ENCODE measurements at places on chromosomes 4 and X.
A peak's percentile ranks its signal among the peaks of the same experiment; 100 is the strongest.

DNA sequence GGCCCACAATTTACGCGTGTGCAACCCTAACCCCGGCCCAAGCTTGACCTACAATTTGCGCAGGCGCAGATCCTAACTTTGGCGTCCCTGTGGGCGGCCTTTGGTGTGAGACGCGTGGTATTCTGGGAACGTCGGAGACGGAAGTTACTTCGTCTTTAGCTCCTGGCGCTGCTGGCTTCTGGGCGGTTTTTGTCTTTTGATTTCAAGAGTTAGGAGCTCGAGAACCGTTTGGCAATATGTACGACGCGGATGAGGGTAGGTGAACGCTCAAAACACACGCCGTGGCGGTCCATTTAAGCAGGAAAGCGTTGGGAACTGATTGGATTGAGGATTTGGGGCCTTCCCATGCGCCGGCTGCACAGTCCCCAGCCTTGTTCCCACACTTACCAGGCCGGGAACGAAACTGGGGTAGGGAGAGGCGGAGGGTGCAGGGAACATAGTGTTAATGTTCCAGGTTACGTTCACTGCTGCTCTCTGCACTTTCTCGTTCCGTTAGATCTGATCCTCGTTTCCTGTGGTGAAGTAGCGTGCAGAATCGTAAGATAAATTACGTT lies at the start of gene POLR2B:
Gene POLR2B (plus strand): TSS at position 147 of the 554 bp plus-strand sequence. CDS start 90 bp downstream, at position 237.
- peak; percentile 98 for DNase-seq

DNA sequence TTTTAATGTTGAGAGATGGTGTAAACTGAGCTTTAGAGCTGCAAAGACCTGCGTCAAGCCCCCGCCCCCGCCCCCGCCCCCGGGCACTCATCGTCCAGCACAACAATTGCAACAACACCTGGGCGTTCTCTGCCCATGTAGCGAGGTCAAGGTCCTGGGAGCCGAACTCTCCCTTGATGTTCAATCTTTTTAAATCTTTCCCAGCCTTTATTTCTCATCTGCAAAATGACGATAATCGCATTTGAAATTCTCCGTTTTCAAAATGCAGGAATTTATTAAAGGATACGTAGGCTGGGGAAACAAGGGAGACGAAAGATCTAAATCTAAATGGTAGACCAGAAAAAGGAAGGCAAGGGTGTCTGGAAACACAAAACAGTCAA lies 648 bp upstream of the MSMO1 start:
- peak; percentile 62 for DNase-seq

- DNase-seq: no peak
Measured at GRCh38 chr4:124854968-124855367, 142.4 kb upstream of the ANKRD50 start.

DNA sequence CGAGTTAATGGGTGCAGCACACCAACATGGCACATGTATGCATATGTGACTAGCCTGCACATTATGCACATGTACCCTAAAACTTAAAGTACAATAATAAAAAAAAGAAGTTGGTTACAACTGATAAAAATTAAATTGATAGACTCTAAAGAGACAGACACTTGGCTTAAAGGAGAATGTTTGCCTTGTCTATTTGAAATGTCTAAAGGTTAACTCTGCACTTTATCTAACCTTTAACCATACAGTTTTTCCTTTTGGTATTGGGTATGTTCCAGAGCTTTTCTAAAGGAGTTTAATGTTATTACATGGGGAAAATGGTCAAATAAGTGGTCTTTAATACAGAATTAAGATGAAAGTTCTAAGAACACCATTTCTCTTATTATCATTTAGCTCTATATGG lies 145.1 kb upstream of the HCCS start:
- DNase-seq: no peak

DNA sequence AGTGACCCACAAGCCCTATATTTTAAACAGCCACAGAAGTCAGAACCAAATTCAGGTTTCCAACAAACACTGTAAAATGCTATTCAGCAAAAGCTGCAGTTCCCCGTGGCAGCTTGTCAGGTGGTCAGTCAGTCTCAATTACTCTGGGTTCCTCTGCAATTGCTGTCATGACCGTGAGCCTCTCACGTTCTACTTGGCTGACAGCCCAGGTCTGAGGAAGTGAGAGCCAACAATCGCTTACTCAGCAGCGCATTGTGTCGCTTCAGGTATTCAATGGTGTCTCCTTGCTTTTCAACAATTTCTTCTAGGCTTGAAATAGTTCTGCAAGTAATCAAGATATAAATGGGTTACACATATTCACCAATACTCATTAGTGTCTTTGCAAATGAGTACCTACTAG lies 25.8 kb downstream of the TRIM75 start:
- DNase-seq: no peak

DNA sequence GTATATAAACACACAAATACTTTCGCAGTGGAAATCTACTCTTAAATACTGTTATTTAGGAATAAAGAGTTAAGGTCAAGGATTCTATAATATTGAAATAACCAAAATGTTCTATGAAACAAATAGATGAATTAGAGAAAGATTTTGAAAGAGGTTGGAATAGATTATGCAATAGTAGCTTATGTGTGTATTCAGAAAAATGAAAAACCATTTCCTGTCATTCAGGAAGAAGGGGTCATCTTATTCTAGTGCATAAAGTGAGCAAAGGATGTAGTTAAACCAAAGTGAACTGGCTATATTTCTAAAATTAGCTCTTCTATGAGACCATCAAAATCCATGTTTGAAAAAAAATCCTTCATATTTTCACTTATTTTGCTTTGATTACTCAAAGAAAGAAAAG lies 30.0 kb upstream of the MYOZ2 start:
- DNase-seq: no peak

- DNase-seq: no peak
Measured at GRCh38 chr4:109588176-109588575, 28.1 kb downstream of the MCUB start.

- DNase-seq: no peak
Measured at GRCh38 chrX:39974270-39974669, 123.5 kb downstream of the BCOR start.

GRCh38 chr4:74770226-74770910 lies 24.0 kb downstream of the BTC start:
- no peak for DNase-seq

- DNase-seq: no peak
Measured at GRCh38 chr4:6473264-6474052, 1.0 kb upstream of the PPP2R2C start.

- DNase-seq: peak; percentile 58
Measured at GRCh38 chrX:1582686-1583437, 8.5 kb upstream of the AKAP17A start.

DNA sequence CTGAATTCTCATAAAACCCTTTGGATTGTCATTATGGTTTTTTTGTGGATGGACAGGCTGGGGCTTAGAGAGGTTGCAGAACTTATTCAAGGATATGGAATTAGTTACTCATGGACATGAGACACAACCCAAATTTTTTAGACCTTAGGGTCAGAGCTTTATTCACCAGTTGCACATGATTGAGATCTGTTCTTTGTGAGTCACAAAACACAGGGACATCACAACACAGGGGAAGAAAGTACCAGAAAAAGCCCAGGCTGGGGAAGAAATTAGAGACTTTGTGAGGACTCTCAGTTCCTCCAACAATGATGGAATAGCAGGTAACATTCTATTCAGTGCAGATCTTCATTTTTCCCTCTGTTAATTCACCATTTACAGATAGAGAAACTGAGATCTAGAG lies 602.4 kb upstream of the CPEB2 start:
- DNase-seq: no peak

DNA sequence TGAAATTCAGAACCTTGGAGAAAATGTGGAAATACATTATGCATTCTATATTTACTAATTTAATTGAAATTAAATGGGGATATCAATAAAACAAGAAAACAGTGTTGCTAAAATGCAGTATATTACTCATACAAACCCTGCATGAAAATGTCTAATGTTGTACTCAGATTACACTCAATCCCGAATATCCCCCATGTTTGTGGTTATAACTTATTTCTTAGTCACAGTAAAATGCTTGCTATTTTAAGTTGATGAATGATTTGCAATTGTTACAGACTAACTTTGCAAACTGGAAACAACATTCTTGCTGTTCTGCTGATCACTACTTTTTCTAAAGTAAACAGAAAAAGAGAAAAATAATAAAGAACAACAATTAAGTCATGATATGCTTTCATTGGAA lies 33.1 kb upstream of the ANXA10 start:
- DNase-seq: no peak

DNA sequence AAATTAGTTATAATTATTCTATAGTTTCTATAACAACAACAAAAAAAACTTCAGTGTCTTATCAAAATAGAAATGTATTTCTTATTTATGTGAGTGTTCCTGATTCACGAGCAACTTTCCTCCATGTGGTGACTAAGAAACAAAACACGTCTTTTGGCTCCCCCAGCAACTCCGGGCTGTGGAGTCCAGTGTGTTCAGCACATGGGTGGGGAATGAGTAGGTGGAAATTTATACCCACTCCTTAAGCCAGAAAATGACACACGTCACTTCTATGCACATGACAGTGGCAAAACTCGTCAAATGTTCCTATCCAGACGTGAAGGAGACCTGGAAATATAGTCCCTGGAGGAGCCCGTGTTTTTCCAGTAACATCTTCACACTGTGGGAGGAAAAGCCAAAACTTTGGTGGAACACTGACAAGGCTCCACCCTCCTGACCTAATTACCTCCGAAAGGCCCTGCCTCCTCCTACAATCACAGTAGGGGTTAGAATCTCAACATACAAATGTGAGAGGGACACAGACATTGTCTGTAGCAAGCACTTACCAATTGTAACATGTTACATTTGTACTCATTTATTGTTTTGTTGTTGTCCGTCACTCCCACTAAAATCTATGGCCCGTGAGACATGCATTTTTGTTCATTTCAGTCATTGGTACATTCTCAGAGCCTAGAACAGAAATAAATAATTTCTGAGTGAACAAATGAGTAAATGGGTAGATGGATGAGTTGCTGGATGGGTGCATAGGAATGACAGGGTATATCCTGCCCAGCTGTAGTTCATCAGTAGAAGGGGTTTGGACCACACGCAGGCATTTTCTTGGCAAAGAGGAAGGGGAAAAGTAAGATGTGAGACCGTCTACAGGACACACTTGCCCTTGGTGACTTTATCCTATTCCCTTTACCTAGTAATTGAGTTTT lies 605.8 kb upstream of the TENM3 start:
- DNase-seq: no peak

DNA sequence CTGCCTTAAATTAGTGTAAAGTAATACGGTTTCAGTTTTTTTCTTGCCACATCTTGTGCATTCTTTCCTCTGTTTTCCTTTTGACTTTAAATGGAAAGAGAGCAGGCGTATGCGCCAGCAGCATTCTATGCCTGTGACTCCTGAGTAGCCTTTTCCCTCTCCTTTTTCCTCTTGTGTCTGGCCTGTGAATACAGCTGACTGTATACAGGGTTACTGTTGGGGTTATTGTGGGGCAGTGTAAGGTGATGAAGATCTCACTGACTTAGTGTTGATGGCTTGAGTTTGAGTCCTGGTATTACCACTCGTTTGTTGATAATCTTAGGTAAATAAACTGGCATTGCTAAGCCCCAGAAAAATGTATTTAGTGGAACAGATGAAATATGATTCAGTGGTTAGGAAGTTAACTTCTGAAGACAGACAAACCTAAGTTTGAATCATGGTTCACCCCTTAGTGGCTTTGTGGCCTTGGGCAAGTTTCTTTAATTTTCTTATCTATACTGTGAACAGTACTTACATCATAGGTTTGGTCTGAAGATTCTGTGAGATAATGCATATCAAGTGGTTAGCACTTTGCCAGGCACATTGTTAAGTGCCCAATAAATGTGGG lies 105.1 kb downstream of the FNIP2 start:
- DNase-seq: no peak

GRCh38 chr4:153371701-153372234 lies 27.3 kb downstream of the MND1 start:
- no peak for DNase-seq

DNA sequence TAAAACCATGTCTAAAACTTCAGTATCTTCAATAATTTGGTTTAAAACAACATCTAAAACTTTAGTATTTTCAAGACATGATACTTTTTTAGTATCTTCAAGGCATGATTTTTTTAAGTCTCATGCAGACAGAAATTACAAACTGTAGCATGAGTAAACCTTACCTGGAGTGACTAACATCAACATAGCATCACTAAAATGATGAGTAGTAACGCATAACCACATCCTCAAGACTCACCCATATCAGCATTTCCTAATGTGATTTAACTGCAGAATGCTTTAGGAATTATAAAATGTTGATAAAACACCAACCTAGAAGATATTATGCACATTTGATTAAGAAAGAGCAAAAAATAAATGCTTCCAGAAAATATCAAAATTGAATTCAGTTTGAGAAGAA lies 19.7 kb upstream of the EDNRA start:
- DNase-seq: no peak

DNA sequence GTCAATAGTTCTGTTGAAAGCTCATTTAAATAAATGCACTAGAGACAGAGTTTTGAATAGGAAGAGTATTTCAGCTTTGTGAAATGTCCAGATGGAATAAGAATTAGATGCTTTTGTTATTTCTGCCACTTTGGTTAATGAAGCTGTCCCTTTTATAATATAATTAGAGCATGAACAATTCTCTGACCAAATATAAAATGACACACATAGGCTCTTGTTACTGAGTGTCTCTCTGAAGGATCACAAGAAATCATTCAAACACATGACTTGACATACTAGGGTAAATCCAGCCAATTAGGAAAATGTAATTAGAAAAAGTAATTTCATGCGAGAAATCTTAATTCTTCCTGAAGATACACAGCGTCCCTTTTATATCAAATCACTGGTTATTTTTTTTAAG lies 68.4 kb upstream of the DDIT4L start:
- DNase-seq: no peak

DNA sequence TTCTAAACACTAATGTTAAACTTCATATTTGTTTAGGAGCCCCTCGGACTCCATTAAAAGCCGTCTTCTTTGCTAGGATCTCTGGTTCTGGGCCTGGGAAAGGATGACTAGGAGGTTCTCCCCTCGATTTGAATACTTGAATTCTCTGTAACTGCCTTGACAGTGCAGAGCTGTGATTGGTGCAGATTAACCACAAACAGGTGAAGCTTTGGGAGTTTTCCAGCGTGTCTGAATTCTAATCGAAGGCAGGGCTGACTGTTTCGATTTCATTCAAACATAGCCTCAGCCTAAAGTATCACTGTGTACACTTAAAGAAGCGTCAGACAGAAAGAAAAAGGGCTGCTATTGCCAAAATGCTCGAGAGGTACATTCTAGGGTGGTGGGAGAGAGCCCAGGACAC lies 29.0 kb downstream of the TFDP3 start:
- DNase-seq: no peak

DNA sequence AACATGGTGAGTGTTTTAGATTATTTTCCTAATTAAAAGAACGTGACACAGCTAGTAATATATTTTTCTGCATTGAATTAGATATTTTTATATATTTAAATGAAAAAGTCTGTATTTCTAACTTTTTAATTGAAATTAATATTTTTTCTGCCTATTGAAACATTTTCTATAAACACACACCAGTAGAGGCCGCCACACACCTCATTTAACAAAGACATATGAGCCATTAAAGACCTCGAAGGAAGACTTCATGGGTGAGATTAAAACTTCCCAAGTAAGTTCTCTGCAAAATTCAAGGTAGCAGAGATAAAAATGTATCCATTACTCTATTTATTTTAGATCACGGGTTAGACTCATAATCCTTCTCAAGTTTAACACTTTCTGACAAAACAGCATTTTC lies 8.3 kb downstream of the SLITRK2 start:
- peak; percentile 1 for DNase-seq

GRCh38 chr4:128155874-128156456 lies 94.9 kb downstream of the LARP1B start:
- no peak for DNase-seq

Data from OCI-LY7 (cell line).